ENCODE measurements at places on chromosomes 6 and 20.

- DNase-seq: no peak
- no peaks in the 10 kb centered on the region for H3K4me1 ChIP-seq
- no peak overlapping the region for H3K4me3 ChIP-seq
- H3K27me3 ChIP-seq: no peaks in the 10 kb centered on the region
- H3K36me3 ChIP-seq: no peaks in the 10 kb centered on the region
These were observed 188.2 kb downstream of the SIM1 start for GRCh38 chr6:100276311-100277057.

GRCh38 chr20:4883546-4883945 is 117.8 kb downstream of the SLC23A2 start:
- no peaks in the 10 kb centered on the region for H3K36me3 ChIP-seq
- H3K4me3 ChIP-seq: no peak overlapping the region
- peaks cover 4% of the 10 kb centered on the region for H3K4me1 ChIP-seq
- no peak overlapping the region for H3K27ac ChIP-seq

- peaks cover 76% of the 10 kb centered on the region for H3K4me1 ChIP-seq
- DNase-seq: no peak
- no peak overlapping the region for H3K27ac ChIP-seq
- no peaks in the 10 kb centered on the region for H3K27me3 ChIP-seq
These were observed 3.3 kb downstream of the STX16 start for GRCh38 chr20:58654337-58654736.

GRCh38 chr6:87572021-87572420 is 17.8 kb downstream of the RARS2 start:
- H3K36me3 ChIP-seq: no peaks in the 10 kb centered on the region
- no peak overlapping the region for H3K4me3 ChIP-seq
- H3K4me1 ChIP-seq: no peaks in the 10 kb centered on the region
- no peak for DNase-seq

DNA sequence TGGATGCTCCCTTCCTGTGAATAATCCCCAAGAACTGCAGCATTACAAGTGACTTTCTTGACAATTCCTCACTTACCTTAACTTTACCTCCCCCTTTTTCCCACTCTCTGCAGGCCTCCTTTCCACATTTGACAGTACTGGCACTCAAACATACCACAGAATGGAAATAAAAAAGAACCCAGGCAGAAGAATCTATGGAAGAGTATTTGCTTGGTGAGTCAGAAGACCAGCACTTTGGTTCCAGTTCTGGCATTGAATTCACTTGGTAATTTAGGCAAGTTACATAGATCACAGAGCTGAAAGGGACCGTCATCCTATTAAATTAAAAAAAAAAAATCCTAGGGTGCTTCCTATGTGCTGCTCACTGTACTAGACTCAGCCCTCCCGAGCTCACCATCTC is 55.0 kb downstream of the BTBD9 start:
- no peaks in the 10 kb centered on the region for H3K4me1 ChIP-seq
- H3K27ac ChIP-seq: no peak overlapping the region
- H3K27me3 ChIP-seq: no peaks in the 10 kb centered on the region
- H3K36me3 ChIP-seq: peaks cover 45% of the 10 kb centered on the region
- DNase-seq: no peak

DNA sequence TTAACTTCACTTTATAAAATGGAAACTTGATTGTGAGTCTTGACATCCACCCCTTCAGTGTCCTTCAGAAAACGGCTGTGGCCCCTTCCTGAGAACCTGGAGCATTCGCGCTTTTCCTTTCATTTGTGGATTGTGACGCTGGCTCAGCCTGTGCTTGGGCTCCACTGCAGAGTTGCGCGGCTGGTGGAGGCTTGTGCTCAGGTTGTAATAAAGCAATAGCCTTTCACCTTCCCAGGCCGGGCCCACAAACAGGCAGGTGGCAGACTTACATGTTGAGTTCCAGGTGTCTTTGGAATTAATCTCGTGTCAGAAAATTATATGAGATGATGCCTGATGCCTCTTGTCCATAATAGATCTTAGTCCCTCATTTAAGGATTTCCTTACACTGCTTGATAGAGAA is 199.9 kb downstream of the CDH4 start:
- H3K4me1 ChIP-seq: no peaks in the 10 kb centered on the region
- H3K27me3 ChIP-seq: no peaks in the 10 kb centered on the region
- no peak for DNase-seq
- H3K27ac ChIP-seq: no peak overlapping the region
- no peaks in the 10 kb centered on the region for H3K36me3 ChIP-seq

DNA sequence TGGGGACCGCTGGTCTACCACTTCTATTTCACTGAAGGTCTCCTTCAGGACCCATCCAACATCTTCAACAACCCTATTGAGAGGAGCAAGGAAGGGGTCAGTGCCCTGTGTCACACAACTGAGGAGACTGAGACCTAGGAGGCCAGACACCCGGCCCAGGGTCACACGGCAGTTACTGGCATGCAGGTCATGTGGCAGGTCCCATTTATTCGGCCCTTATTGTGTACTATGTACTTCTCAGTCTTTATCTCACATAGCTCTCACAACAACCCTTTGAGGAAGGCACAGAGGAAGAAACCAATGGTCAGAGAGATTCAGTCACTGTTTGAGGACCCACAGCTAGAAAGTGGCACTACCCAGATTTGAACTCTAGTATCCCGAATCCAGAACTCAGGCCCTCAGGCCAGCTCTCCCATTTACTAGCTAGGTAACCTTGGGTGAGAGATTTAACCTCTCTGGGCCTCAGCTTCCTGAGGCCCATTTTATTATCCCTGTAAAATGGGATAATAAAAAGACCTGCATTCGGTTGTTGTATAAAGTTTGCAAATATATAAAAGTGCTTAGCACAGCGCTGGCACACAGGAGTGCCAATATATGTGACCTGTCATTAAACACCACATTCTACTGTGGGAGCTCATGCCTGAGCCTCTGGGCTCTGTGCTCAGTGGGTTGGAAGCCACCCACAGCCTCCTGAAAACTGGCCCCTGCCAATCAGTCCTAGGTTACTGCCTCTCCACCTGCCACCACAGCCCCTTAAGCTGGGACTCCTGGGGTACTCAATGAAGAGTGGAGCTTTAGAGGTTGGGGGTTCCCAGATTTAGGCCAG is 15.8 kb downstream of the TFEB start:
- H3K27ac ChIP-seq: peak overlapping the region; percentile 42
- no peak for DNase-seq
- peaks cover 46% of the 10 kb centered on the region for H3K4me1 ChIP-seq
- H3K36me3 ChIP-seq: no peaks in the 10 kb centered on the region
- H3K27me3 ChIP-seq: no peaks in the 10 kb centered on the region
- H3K4me3 ChIP-seq: no peak overlapping the region

- H3K27me3 ChIP-seq: no peaks in the 10 kb centered on the region
- H3K4me1 ChIP-seq: peaks cover 14% of the 10 kb centered on the region
- H3K4me3 ChIP-seq: no peak overlapping the region
- H3K36me3 ChIP-seq: peaks cover 3% of the 10 kb centered on the region
- DNase-seq: no peak
- H3K27ac ChIP-seq: no peak overlapping the region
These were observed 20.4 kb downstream of the PREP start for GRCh38 chr6:105382496-105382895.

- no peaks in the 10 kb centered on the region for H3K36me3 ChIP-seq
- H3K4me1 ChIP-seq: peaks cover 26% of the 10 kb centered on the region
- DNase-seq: no peak
- no peak overlapping the region for H3K4me3 ChIP-seq
- no peak overlapping the region for H3K27ac ChIP-seq
These were observed 2.4 kb downstream of the COL20A1 start for GRCh38 chr20:63295422-63295821.

DNA sequence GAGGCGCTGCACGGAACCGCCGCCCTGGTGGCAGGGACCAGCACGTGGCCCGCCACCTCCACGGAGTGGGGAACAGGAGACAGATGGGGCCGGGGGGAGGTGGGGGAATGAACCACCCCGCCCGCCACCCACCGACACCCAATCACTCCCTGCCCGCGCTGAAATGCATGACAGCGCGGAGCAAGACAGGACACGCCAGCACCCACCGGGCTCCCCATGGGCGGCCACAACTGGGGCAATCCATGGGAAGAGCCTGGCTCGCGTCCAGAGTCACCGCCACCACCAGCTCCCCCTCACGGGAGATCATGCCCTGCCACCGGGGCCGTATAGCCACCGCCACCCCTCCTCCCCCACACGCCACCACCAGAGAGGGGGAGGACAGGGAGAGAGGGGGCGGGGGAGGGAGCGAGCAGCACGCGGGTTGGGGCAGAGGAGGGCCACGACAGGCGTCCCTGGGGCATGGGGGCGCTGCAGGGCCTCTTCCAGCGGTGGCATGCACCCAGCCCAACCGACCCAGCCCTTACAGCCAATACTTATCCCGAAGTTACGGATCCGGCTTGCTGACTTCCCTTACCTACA is 744.3 kb upstream of the DEFB115 start:
- DNase-seq: no peak
- no peaks in the 10 kb centered on the region for H3K4me1 ChIP-seq
- no peak overlapping the region for H3K4me3 ChIP-seq
- H3K27me3 ChIP-seq: no peaks in the 10 kb centered on the region

DNA sequence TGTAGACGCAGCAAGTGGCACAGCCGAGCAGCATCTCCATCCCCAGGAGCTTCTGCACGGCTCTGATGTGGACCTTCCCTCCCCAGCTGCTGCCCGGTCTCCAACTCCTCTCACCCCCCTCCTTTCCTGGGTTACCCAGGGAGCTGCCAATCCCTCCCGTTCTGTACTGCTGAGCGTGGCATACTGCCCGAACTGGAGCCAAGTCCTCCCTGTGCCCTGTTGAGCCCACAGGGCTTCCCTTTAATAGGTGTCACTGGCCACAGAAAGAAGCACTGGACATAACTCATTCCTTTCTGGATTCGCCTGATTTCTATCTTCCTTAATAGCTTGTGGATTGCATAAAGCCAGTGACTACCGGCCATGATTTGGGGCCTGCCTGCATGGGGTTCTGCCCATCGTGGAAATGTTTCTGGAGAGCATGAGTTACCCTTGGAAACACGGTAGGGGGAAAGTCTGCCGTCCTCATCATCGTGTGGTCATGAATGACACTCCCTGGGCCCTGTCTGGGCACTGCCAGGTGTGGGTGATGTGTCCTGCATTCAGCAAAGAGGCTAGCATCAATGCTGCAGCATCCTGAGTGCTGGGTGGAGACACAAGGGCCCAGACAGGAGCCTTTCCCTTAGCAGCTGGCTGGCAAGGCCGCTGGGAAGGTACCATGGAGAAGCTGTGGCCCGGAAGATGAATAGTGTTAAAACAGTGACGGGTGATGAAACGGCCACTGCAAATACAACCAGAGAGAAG is 189.7 kb downstream of the SYNDIG1 start:
- no peak overlapping the region for H3K27ac ChIP-seq
- no peaks in the 10 kb centered on the region for H3K36me3 ChIP-seq
- no peaks in the 10 kb centered on the region for H3K4me1 ChIP-seq
- DNase-seq: no peak
- H3K27me3 ChIP-seq: no peaks in the 10 kb centered on the region

DNA sequence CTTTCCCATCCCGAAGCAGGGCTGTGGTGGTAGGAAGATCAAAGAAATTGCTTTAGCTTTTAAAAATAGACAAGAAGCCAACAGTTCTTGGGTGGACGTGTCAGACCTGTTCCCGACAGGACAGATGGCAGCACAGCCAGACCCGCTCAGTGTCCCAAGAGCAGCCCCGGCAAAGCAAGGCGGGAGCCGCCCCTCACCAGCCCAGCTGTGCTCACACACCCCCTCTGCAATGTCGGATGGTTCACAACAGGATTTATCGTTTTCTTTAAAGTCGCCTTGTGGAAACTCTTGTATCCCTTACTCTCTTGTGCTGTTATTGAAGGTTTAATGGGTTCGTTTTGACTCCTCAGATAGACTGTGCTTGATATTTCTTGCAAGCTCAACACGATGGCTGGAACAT is 302.4 kb downstream of the THBS2 start:
- no peaks in the 10 kb centered on the region for H3K27me3 ChIP-seq
- no peak for DNase-seq
- peaks cover 16% of the 10 kb centered on the region for H3K4me1 ChIP-seq
- H3K27ac ChIP-seq: no peak overlapping the region
- H3K36me3 ChIP-seq: no peaks in the 10 kb centered on the region

- no peaks in the 10 kb centered on the region for H3K27me3 ChIP-seq
- no peak overlapping the region for H3K27ac ChIP-seq
- DNase-seq: no peak
- no peaks in the 10 kb centered on the region for H3K36me3 ChIP-seq
- H3K4me3 ChIP-seq: no peak overlapping the region
These were observed 108.7 kb downstream of the ZFAND3 start for GRCh38 chr6:37928217-37928616.

DNA sequence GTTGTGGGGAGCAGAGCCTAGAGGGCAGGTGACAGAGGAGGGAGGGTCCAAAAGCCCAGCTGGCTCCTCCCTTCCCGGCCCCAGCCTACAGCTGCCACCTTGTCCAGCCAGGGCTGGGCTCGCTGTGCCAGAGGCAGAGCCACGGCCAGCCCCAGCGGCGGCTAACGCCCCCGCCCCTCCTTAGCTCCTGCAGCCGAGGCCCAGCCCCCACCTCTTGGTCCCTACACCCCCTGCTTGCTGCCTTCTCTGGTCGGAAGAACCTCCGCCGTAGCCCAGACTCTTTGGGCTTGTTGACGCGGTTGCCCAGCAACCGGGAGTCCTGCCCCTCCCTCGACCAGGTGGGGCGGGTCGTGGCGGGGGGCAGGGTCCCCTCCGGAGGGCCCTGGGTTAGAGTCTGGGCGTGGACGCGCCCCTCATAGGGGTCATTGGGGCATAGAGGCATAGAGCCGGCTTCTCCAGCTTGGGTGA is 521 bp upstream of the LKAAEAR1 start:
- H3K27me3 ChIP-seq: peaks cover 37% of the 10 kb centered on the region
- no peak overlapping the region for H3K27ac ChIP-seq
- H3K36me3 ChIP-seq: no peaks in the 10 kb centered on the region
- H3K4me3 ChIP-seq: no peak overlapping the region
- peaks cover 45% of the 10 kb centered on the region for H3K4me1 ChIP-seq
- no peak for DNase-seq

DNA sequence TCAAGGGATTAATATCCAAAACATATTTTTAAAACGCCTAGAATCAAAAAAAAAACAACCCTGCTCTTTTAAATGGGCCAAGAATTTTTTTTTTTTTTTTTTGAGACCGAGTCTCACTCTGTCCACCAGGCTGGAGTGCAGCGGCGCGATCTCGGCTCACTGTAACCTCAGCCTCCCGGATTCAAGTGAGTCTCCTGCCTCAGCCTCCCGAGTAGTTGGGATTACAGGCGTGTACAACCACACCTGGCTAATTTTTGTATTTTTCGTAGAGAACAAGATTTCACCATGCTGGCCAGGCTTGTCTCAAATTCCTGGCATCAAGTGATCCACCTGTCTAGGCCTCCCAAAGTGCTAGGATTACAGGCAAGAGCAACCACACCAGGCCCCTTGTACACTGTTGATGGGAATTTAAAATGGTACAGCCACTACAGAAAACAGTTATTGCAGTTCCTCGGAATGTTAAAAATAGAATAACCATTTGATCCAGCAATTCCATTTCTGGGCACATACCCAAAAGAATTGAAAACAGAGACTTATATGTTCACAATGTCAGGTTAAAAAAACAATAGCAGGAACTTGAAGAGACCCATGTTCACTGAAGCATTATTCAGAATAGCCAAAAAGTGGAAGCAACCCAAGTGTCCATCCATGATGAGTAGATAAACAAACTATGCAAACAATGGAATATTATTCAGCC is 3.1 kb upstream of the MYL9 start:
- no peak overlapping the region for H3K27ac ChIP-seq
- H3K27me3 ChIP-seq: no peaks in the 10 kb centered on the region
- no peaks in the 10 kb centered on the region for H3K36me3 ChIP-seq
